ENCODE measurements at places on chromosomes 3 and 15. TPM values are rescaled to one million over a fixed set of nuclear protein-coding genes. Genes with fewer than 3 reads are reported as not detected.

The RASGRF1 gene
- total RNA-seq: 74.0 TPM

DNA sequence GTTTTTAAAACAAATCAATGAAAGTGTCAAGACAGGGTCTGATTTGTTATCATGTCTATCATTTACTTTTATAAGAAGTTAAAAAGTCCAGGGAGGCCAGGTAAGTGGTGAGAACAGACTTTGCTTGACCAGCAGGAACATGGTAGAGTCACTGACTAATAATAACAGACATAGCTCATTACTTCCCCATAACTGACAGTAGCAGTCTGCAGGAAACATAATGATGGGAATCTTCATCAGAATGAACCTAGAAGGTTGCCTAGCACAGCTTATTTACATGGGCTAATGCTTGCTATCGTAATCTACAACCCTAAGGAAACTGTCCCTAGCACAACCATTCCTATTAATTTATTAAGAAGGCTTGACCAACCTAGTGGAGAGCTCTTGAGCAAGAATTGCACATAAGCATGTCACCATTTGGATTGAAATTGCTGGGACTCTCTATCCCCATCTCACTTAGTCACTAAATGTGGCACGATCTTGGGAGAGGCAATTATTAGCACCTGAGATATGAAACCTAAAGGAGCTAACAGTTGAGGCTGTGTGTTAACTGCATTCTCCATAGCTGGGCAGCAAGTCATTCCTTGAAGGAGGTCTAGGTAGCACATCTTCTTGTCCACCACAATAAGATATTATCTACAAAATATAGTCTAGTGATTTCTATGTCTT is 139.6 kb upstream of the ZBTB20 start:
- DNase-seq: no peak

- DNase-seq: no peak
Measured at GRCh38 chr3:160667452-160667851, 9.5 kb upstream of the ARL14 start.

- no peak for DNase-seq
Measured at GRCh38 chr15:63473749-63473998, 30.7 kb upstream of the USP3 start.

DNA sequence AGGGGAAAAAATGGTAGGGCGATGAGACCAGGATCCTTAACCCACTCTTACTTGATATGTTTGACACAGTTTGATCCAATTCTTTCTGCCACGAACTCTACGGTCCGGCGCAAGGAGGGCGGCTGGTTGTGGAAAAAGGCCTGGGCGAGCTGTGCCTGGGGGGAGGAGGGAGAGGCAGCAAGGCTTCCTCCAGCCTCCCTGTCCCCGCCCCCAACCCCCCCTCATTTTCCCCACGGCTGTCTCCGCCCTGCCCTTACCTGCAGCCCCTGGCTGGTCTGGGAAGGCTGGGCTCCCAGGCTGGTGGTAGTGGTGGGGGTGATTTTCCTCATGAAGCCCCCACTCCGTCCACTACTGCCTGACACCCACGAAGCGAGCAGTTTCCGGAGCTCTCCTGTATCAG is 8.0 kb downstream of the CDAN1 start:
- DNase-seq: no peak
